ENCODE measurements at places on chromosomes 4 and X. TPM values are rescaled to one million over a fixed set of nuclear protein-coding genes. Genes with fewer than 3 reads are reported as not detected.

The PPP1R2C gene
- not detected for total RNA-seq

- DNase-seq: no peak
Measured at GRCh38 chr4:150235317-150235716, 157.1 kb downstream of the DCLK2 start.

DNA sequence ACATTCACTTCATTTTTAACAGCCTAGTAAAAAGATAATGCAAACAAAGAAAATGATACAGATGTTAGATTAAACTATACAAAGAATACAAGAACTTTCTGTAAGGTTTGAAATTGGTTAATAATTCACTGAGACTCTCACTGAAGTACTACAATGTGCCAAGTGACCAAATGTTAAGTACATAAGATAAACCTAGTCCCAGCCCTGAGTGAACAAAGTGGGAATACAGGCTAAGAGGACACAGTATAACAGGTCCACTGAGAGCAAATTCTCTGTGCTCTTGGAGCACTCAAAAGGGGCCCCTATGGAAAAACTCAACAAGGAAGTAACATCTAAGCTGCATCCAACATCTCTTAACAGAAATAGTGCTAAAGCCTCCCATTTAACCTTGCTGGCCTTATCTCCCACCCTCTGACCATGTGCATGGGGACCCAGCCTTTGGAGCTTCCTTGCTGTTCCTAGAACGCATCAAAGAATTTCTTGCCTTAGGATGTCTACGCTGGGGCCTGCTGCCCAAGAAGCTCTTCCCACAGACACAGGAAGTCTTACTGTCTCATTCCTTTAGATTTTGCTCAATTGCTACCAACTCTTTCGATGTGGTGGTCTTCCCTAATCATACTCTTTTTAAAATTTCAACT lies 113.4 kb downstream of the ZAR1 start:
- no peak for DNase-seq

GRCh38 chr4:138450546-138451275 lies 208.6 kb upstream of the SLC7A11 start:
- no peak for DNase-seq

The TRPC3 gene
- 0.25 TPM for total RNA-seq

GRCh38 chr4:36785973-36786372 lies 458.6 kb upstream of the NWD2 start:
- DNase-seq: no peak

The APELA gene
- not detected for total RNA-seq

- no peak for DNase-seq
Measured at GRCh38 chr4:177214935-177215334, 94.7 kb upstream of the NEIL3 start.

The CCKAR gene
- total RNA-seq: not detected

GRCh38 chrX:38887222-38887621 lies 86.0 kb downstream of the MID1IP1 start:
- no peak for DNase-seq

The DCX gene
- not detected for total RNA-seq

The DNAAF6 gene
- not detected for total RNA-seq

GRCh38 chrX:75746891-75747639 lies 38.0 kb downstream of the MAGEE2 start:
- DNase-seq: peak; percentile 47

The STATH gene
- total RNA-seq: not detected

DNA sequence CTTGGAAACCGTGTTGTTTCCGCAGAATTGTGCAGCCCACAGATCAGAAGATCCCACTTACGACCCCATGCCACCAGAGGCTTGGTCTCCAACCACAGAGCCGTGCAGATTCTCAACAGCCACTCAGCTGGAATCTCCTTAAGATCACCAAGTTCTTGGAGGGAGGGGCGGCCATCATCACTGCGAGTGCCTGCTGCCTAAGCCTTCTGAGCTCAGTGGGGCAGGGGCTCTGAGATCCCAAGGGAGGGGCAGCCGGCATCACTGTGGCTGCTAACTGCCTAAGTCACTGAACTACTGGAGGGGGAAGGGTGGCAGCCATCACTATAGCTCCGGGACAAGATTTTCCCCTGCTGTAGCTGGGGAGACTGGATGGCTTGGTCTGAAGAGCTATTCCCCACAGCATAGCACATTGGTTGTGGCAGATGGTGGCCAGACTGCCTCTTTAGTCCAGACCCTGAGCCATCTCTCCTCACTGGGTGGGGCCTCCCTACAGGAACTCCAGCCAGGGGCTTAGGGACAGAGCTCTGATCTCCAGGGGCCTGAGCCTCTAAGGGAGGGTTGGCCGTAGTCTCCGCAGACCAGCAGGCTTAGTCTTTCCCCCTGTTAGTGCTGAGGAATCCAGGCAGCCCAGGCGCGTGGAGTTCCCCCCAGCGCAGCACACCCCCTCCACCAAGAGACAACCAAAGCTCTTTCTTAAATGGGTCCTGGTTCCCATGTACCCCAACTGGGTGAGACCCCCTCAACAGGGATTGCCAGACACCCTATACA lies 1483.9 kb downstream of the ADGRL3 start:
- DNase-seq: no peak

DNA sequence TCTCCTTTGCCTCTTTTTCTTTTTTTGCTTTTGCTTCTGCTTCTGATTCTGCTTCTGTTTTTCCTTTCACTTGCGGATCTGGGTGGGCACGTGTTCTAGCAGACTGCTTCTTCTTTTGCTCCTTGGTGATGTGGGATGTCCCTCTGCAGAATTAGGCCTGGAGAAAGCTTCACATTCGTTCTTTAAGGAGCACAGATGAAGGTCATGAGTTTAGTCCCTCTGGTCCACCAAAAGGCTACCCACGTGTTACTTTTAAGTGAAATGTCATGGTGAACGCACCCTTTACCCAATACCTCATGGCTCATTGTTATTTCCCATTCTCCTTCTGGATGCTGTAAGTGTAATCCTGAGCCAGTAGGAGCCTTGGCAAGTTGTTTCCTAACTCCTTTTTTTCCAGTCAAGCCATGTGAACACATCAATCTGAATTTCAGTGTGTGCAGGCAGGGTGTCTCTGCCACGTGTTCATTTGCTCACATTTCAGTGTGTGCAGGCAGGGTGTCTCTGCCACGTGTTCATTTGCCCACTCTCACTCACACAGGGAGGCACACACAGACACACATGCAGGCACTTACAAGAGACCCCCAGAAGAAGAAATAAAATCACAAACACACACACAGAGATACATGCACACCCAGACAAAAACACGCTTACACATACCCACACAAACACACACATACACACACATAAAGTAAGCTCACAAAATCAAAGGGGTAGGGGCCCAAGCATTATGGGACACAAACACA lies 36.9 kb downstream of the NBDY start:
- DNase-seq: no peak

GRCh38 chr4:188146618-188147017 lies 7.4 kb downstream of the TRIML1 start:
- DNase-seq: no peak

The ERCC6L gene
- total RNA-seq: 0.08 TPM

DNA sequence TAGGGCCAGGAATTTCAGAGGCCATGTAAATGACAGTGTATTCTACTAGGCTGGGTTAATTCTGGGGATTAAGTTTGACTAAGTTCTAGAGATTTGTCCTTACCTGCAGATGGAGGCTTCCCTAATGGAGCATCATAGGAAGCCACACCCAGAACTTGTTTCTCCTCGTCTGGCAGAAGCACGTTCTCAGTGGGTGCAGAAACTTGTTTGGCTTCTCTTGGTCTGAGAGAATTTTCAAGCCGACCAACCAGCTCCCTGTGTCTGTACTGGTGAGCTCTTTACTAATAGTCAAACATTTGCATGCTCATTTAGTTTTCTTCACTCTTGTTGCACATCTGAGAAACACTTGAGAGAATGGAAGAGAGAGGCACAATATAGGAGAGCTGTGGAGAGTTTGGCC lies 907 bp upstream of the ATP10D start:
- no peak for DNase-seq

- DNase-seq: no peak
Measured at GRCh38 chr4:86818211-86818610, 31.0 kb downstream of the SLC10A6 start.

DNA sequence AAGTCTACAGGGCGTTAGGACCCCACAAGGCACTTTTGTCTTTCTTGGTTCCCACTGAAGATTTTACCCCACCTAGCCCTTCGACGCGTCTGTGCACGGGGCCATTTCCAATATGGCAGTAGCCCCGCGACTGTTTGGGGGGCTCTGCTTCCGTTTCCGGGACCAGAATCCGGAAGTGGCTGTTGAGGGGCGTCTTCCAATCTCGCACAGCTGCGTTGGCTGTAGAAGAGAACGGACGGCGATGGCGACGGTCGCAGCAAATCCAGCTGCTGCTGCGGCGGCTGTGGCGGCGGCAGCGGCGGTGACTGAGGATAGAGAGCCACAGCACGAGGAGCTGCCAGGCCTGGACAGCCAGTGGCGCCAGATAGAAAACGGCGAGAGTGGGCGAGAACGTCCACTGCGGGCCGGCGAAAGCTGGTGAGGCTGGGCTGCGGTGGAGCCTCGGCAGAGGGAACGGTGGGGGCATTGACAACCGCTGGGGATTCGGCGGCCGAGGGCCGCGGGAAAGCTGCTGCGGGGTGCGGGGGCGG lies at the start of gene USP11:
TSS of gene USP11 (plus strand) at position 207 of the 530 bp plus-strand sequence. CDS start at position 242, 35 bp downstream.
- DNase-seq: no peak
